ENCODE measurements at places on chromosomes 5 and 9. TPM values are rescaled to one million over a fixed set of nuclear protein-coding genes. Genes with fewer than 3 reads are reported as not detected.

The N4BP3 gene
- 2.0 TPM for total RNA-seq

The LOX gene
- total RNA-seq = 125 TPM

The ADAMTS13 gene
- total RNA-seq = 3.6 TPM

The MEF2C gene
- total RNA-seq = 137 TPM

The RAB3C gene
- 21.7 TPM for total RNA-seq

The KLF9 gene
- 122 TPM for total RNA-seq

The ADAMTS16 gene
- 0.10 TPM for total RNA-seq

The TAF11L10 gene
- total RNA-seq = not detected

The SYNPO gene
- 478 TPM for total RNA-seq

The EXOSC3 gene
- 30.2 TPM for total RNA-seq

The RGS7BP gene
- total RNA-seq = 27.3 TPM

The PTGS1 gene
- 20.3 TPM for total RNA-seq

DNA sequence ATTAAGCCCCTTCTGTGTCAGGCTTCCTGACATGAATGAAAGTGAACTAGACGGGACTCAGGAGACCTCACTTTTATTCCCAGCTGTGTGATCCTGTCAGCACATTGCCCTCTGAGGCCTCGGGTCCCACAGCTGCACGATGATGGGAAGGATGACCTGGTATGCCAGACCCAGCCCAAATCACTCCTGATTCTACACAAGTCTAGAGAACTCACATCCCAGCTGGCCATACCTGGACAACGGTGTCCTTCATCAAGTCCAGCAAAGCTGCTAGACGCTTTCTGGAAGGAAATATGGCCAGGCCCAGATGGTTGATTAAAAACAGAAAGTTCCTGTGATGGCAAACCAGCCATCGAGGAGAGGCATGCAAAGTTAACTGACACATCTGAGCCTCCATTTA is 118.0 kb upstream of the FSTL4 start:
- no peaks in the 10 kb centered on the region for H3K27me3 ChIP-seq
- no peak overlapping the region for H3K4me3 ChIP-seq
- no peaks in the 10 kb centered on the region for H3K4me1 ChIP-seq
- DNase-seq = no peak

DNA sequence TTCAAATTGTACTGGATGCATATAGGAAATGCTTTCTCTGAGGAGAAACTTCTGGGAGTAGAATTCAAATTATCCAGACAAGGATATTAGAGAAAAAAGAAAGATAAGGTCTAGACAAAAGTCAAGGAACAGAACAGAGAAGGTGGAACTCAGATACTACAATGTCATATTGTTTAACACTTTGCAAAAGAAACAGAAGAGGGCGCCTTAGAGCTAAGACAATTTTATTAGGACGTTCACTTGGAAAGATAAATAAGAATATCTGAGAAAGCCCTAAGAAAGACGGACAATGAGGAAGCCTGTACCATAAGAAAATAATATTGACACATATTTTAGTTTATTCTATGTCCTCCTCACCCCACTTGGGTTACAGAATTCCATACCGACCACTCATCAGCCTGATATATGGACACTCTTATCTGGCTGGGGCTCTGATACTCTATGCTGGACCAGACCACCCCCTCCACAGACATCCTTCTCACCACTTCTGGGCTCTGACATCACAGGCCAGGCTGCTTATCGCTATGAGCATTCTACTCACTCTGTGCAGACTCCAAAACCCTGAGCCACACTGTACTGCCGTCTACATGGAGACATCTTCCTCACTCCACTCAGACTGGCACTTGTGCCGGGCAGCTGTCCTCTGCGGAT is 9.1 kb upstream of the AK3 start:
- no peaks in the 10 kb centered on the region for H3K36me3 ChIP-seq
- DNase-seq = no peak
- no peaks in the 10 kb centered on the region for H3K27me3 ChIP-seq
- H3K27ac ChIP-seq = no peak overlapping the region

DNA sequence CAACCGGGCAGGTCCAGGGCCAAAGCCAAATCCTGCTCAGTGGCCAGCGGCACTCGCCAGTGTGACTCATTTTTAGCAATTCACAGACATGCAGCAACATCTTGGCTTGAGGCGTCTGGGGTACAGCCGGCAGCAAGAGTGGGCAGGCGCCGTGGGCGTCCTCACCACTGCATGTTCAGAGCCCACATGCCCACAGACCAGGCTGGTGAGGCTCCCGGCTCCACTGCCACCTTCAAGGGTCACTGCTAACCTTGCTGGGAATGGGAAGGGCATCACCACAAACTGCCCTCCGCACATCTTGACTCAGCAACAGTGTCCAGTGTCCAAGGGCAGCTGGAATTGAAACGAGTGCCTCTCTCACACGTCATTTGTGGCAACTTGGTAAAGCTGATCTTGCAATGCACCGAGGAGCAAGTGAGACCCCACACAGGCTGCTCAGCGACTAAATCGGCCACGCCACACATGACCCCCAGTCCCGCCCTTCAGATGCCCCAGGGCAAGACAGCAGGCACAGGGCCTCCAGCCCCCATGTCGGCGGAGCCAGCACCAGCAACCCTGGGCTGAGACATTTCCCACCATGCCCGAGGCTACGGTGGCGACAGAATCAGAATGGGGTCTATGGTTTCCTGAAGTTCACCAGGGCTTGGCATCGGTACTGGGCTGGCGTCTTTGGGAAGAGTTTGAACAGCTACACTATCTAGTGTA is 140.3 kb downstream of the ROR2 start:
- peak; percentile 73 for DNase-seq
- no peak overlapping the region for H3K4me3 ChIP-seq
- no peaks in the 10 kb centered on the region for H3K36me3 ChIP-seq
- H3K27ac ChIP-seq = no peak overlapping the region

DNA sequence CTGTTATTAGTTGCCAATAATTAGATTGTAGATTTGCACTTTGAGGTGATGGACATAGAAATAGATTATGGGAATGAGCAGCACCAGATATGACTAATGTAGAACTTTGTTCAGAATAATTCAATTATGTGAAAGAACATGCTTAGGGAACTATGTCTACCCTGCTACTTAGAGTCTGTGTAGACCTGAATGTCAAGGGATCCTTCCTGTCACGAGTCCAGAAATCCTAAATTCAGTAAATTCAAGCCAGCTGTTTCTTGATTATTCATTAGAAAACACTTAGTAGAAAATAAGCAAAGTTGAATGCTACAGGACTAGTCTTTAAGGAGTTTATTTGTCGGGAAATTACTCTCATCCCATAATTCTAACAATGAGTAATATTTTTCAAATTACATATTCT is 887.3 kb upstream of the SEMA6A start:
- no peaks in the 10 kb centered on the region for H3K36me3 ChIP-seq
- no peaks in the 10 kb centered on the region for H3K4me1 ChIP-seq
- DNase-seq = no peak
- H3K4me3 ChIP-seq = no peak overlapping the region
- no peak overlapping the region for H3K27ac ChIP-seq

DNA sequence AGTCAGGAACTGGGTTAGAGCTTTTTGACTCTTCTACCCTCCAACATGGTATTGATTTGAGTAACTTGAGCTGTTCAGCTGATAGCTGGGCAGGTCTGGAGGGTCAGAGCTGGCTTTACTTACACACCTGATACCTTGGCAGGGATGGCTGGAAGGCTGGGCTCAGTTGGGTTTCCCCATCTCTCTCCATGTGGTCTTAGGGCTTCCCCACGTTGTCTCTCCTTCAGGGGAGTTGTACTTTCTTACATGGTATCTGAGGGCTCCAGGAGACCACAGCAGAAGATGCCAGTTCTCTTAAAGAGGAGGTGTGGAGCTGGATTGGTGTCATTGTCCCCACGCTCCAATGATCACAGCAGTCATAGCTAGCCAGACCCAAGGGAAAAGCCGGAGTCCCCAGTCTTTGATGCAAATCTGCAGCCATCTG is 25.6 kb downstream of the ISOC1 start:
- no peaks in the 10 kb centered on the region for H3K4me1 ChIP-seq
- DNase-seq = no peak
- H3K27me3 ChIP-seq = no peaks in the 10 kb centered on the region
- no peak overlapping the region for H3K27ac ChIP-seq

DNA sequence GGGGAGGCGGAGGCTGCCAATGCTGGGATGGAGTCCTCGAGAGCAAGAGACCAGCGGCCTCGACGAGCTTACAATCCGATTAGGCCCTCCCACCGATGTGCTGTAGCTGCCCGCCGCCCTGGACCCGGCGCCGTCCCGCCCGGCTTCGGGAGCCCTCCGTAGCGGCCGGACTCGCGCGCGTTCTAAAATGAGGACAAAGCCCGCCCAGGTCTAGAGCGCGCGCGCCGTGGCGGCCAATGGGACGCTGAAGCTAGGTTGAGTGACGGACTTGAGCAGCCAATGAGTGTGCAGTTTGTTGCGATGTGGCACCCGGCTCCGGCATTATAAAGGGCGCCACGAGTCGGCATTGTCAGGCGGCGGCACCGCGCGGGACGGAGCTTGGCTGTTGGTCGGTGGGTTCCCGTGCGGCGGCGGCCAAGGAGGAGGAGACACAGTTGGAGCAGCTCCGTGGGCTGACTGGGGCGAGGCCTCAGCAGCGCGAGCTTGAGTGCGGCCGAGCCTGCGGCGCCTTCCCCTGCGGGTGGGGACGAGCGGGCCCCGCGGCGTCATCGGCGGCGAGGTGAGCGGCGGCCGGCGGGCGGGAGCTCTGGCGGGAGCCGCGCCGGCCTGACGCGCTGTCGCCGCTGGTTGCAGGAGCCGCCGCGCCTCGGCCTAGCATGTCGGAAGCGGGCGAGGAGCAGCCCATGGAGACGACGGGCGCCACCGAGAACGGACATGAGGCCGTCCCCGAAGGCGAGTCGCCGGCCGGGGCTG is at the start of gene HNRNPAB:
TSS of gene HNRNPAB (plus strand) at position 352 of the 753 bp plus-strand sequence. CDS start at position 657, 305 bp downstream.
- H3K4me1 ChIP-seq = peaks cover 3% of the 10 kb centered on the region
- H3K4me3 ChIP-seq = peak within 1 kb of the TSS; percentile 80
- peak within 1 kb of the TSS; percentile 79 for H3K27ac ChIP-seq
- H3K36me3 ChIP-seq = peaks cover 10% of the 10 kb centered on the region

DNA sequence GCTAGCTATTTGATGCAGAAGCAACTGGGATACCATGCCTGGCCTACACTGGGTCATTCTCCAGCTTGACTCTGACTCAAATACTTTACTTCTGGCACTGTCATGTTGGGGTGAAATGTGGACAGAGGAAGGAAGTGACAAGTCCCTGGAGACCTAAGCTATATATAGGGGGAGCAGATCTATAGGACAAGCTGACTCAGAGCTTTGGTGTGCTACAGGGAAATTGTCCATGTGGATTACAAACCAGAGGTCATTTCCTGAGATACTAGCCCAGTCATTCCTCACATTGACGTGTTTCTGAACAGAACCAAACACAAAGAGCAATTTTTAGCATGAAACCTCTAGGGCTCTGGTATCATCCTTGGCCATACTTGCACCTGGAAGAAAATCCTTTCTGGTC is 531.6 kb upstream of the CLINT1 start:
- DNase-seq = no peak
- no peak overlapping the region for H3K27ac ChIP-seq
- no peaks in the 10 kb centered on the region for H3K36me3 ChIP-seq
- no peaks in the 10 kb centered on the region for H3K4me1 ChIP-seq
- H3K27me3 ChIP-seq = no peaks in the 10 kb centered on the region

- no peak for DNase-seq
- no peaks in the 10 kb centered on the region for H3K4me1 ChIP-seq
- no peaks in the 10 kb centered on the region for H3K36me3 ChIP-seq
- no peak overlapping the region for H3K27ac ChIP-seq
- H3K4me3 ChIP-seq = no peak overlapping the region
Measured at GRCh38 chr9:15354713-15355112, 47.7 kb upstream of the TTC39B start.

GRCh38 chr5:219991-220390 is 1.9 kb downstream of the SDHA start:
- no peaks in the 10 kb centered on the region for H3K4me1 ChIP-seq
- H3K27ac ChIP-seq = no peak overlapping the region
- no peak for DNase-seq
- no peaks in the 10 kb centered on the region for H3K27me3 ChIP-seq
- peak overlapping the region; percentile 46 for H3K4me3 ChIP-seq
- H3K36me3 ChIP-seq = no peaks in the 10 kb centered on the region

GRCh38 chr9:97412626-97413385 is 910 bp downstream of the TDRD7 start:
- no peaks in the 10 kb centered on the region for H3K4me1 ChIP-seq
- no peak for DNase-seq
- peak overlapping the region; percentile 87 for H3K4me3 ChIP-seq
- no peaks in the 10 kb centered on the region for H3K27me3 ChIP-seq
- no peaks in the 10 kb centered on the region for H3K36me3 ChIP-seq

GRCh38 chr9:127660886-127661741 is 45.7 kb upstream of the CFAP157 start:
- no peak overlapping the region for H3K4me3 ChIP-seq
- H3K27me3 ChIP-seq = no peaks in the 10 kb centered on the region
- DNase-seq = no peak
- H3K27ac ChIP-seq = no peak overlapping the region
- no peaks in the 10 kb centered on the region for H3K4me1 ChIP-seq

GRCh38 chr9:105059252-105059651 is 131.3 kb upstream of the ABCA1 start:
- no peaks in the 10 kb centered on the region for H3K4me1 ChIP-seq
- H3K27ac ChIP-seq = no peak overlapping the region
- no peak for DNase-seq
- H3K4me3 ChIP-seq = no peak overlapping the region
- H3K36me3 ChIP-seq = no peaks in the 10 kb centered on the region
- H3K27me3 ChIP-seq = no peaks in the 10 kb centered on the region

DNA sequence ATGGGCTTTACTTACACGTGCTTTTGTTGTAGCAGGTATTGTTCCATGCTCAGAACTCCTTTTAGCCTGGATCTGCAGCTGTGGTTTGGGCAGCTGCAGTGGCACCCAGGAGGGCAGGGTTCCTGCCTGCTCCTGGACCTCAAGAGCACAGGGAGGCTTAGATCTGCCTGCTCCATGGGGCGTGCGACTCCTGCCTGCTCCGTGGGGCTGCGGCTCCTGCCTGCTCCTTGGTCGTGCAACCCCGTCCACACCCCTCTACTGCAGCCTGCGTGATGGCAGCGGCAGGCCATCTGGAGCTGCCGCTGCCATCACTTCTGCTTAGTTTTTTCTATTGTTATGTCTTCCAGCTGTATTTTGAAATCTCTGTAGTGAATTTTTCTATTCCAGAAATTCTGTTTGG is 11.7 kb upstream of the UGT3A2 start:
- H3K4me3 ChIP-seq = no peak overlapping the region
- no peaks in the 10 kb centered on the region for H3K27me3 ChIP-seq
- no peak overlapping the region for H3K27ac ChIP-seq
- no peak for DNase-seq
- H3K36me3 ChIP-seq = no peaks in the 10 kb centered on the region

DNA sequence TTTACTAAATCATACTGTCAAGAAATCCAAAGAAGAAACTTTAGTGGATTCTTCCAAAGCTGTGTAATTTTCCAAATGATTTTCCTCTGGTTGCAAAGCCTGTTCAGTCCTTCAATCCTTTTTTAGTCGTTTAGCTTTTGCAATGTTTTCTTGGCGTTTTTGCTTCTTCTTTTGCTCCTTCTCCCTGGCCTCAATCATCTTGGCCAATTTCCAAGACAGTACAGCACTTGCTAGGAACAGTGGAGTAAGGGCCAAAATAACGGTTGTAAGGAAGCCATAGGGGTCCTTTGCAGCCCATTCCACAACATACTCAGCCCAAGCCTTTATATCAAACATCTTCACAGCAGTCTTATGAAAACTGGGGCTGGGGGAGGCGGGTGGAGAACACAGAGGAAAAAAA is 2.4 kb downstream of the SMIM15 start:
- no peak for DNase-seq
- H3K27ac ChIP-seq = no peak overlapping the region
- no peaks in the 10 kb centered on the region for H3K27me3 ChIP-seq
- H3K4me3 ChIP-seq = no peak overlapping the region
- no peaks in the 10 kb centered on the region for H3K36me3 ChIP-seq
- H3K4me1 ChIP-seq = peaks cover 6% of the 10 kb centered on the region

- no peaks in the 10 kb centered on the region for H3K4me1 ChIP-seq
- no peak for DNase-seq
- H3K27me3 ChIP-seq = no peaks in the 10 kb centered on the region
- no peak overlapping the region for H3K27ac ChIP-seq
- H3K4me3 ChIP-seq = no peak overlapping the region
Measured at GRCh38 chr5:124908581-124909451, 162.4 kb upstream of the ZNF608 start.

Measured in aorta (tissue), 5 donors.